ENCODE measurements at places on chromosomes 1 and 21.

DNA sequence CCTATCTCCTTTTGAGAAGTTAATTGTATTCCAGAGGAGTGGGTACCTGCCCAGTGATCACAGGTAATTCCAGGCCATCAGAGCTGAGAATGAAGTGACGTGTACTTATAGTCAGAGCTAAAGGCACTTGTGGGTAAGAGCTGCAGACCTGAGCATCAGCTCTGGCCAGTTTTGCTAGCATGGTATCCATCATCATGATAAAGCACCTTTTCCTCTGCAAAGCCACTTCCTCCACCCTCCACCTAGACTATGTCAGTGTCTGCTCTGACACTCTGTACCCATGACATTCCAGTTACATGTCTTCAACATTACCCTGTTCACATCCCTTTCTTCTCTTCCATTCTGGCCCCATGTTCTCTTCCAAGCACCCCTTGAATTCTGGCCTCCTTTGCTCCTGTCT is 157.3 kb downstream of the GRIK3 start:
- DNase-seq: no peak

DNA sequence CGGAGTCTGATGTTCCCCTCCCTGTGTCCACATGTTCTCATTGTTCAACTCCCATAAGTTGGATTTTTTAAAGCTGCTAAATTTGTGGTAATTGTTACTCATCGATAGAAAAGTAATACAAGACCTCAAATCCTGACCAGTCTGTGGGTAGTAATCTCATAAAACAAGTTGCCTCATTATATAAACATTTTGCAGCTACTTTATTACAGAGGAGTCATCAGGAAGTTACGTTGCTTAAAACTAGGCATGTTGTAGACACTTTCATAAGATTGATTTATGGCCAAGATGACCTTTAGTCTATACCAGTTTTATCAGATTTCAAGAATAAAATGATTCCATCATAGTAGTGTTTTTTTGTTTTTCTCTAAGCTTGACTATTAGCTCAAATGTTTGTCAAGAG is 208.8 kb downstream of the GIPC2 start:
- DNase-seq: no peak

- DNase-seq: no peak
Observed at GRCh38 chr1:205248793-205249601, 21.3 kb downstream of the TMCC2 start.

GRCh38 chr1:64511044-64511443 is 41.1 kb downstream of the CACHD1 start:
- no peak for DNase-seq

DNA sequence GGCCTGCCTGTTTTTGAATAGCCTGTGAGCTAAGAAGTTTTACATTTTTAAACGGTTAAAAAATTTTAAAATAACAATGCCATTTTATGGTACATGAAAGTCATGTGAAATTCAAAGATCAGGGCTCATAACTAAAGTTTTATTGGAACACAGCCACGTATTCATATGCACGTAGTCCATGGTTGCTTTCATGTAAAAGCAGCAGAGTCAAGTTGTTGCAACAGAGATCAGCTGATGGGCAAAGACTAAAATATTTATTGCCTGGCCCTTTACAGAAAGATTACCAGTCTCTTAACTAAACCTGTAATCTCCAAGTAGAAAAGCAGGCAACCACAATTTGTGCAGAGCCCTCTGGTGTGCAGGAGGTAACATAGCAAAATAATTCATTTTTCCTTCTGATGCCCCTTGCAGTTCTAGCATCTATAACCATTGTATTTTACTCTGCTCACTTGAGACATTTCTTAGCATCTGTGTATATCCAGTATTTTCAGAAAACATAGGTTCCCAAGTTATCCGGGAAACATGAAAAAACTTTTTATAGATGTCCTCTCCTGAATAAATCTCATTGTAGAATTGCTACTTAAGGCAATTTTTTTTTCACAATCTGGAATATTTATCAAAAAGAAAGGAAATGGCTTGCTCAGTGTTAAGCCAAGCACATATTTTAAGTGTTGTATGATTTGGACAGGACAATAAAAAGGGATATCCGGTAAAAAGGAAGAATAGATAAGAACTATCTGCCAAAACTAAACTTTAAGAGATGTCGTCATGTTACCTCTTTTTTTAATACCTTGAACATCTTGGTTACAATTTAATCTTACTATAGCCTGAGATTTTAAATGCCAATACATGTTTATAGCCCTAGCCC is 430.8 kb downstream of the PLPP3 start:
- DNase-seq: no peak

GRCh38 chr1:12468323-12468722 is 149.7 kb downstream of the DHRS3 start:
- DNase-seq: no peak

DNA sequence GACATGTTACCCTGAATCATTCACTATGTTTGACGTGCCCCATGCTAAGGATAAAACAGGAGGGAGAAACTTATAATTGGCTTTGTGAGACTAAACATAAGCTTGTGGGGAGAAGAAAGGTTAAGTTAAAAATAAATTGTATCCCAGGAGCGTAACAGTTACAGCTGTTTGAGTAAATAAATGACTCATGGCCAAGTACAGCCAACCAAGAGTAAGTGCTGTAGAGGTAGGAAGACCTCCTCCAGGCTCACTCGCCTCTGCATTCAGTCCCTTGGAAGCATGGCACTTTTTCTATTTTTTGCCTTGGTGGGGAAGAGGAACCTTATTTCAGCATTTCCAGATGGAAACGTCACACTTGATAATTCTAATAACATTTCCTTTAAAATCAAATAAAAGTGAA is 116.5 kb downstream of the ZP4 start:
- DNase-seq: no peak

- DNase-seq: no peak
Observed at GRCh38 chr1:74324684-74325448, 89.7 kb downstream of the TNNI3K start.

GRCh38 chr1:209850342-209850979 is 22.7 kb downstream of the UTP25 start:
- no peak for DNase-seq

DNA sequence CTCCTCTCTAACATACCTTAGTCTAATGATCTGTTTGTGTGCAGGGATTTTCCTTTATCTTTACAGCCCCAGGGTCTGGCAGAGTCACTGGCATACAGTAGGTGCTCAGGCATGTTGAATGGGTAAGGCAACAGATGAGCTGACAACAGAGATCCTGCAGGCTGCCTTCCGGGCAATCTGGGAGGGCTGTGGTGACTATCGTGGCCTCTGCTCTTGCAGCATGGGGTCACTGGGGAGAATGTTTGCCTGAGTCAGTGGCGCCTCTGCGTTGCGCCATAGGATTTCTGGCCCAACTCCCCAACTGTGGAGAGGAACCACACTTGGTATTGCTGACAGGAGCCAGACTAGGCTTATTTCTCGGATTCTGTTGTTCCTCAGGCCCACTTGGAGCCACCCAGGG is 93.8 kb downstream of the LAMC2 start:
- no peak for DNase-seq

DNA sequence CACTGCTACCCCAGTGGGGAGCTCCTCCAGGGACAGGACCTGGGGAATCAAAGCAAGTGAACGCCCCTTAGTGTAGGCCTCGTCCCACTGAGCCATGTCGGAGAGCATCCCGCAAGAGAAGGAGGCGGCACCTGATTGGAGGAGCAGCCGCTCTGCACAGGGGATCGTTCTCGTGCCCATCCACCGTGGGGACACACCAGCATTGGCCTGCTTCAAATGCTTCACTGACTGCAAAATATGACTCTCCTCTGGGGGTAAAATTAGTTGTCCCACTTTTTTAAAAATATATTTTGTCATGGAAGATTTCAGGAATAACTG is 111.0 kb downstream of the PDE9A start:
- no peak for DNase-seq

DNA sequence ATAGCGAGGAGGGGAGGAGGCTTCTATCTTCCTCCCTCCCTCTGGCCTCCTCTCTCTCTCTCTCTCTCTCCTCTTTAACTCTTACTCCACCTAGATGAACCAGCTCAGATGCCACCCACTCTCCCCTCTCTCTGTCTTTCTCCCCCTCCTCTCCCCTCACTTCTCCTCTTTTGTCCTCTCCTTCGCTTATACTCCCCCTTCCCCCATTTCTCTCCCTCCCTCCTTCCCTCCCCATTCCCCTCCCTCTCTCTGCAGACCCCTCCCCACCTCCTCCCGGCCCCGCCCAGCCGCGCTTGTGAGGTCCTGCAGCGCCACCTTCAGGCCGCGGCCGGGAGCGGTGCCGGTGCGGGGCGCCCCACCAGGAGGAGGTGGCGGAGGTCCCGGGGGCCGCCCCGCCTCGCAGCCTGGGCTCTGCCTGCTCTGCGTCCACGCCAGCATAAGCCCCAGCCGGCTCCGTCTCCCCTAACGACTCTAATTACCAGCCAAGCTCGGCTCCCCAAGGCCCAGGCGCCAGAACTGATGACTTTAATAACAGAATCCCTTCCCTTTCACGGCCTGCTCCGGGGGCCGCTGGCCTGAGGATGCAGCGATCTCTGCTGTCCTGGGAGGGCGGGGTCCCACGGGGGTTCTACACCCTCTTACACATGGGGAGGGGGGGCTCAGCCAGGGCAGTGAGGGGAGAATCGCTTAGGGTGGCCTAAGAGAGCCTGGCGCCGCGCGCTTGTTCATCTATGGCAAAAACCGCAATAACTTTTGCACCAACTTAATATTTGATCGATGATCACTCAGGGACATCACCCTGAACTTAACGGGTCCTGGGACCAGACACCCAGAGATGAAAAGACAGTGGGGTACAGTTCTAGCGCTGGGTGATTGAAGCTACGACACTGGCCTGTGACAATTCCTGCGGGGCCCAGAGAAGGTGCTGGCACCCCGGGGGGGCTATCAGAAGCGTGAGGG is 637.3 kb downstream of the MATN1 start:
- DNase-seq: no peak

DNA sequence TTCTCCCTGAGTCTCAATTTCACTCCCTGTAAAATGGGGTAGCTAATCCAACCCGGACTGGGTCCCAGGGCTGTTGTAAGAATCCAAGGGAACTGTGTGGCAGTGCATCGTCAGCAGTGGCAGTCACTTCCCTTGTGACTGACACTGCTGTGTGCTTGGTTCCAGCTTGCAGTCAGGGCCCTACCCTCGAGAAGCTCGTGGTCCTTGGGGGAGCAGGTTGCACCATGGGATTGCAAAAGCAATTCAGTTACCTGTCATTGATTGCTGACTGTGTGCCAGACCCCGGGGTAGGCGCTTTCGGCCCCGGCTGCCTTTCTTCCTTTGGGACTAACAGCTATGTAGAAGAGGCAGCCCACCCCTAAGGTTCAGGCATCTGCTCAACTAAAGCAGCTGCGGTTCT is 2.9 kb downstream of the PTPRF start:
- DNase-seq: no peak

DNA sequence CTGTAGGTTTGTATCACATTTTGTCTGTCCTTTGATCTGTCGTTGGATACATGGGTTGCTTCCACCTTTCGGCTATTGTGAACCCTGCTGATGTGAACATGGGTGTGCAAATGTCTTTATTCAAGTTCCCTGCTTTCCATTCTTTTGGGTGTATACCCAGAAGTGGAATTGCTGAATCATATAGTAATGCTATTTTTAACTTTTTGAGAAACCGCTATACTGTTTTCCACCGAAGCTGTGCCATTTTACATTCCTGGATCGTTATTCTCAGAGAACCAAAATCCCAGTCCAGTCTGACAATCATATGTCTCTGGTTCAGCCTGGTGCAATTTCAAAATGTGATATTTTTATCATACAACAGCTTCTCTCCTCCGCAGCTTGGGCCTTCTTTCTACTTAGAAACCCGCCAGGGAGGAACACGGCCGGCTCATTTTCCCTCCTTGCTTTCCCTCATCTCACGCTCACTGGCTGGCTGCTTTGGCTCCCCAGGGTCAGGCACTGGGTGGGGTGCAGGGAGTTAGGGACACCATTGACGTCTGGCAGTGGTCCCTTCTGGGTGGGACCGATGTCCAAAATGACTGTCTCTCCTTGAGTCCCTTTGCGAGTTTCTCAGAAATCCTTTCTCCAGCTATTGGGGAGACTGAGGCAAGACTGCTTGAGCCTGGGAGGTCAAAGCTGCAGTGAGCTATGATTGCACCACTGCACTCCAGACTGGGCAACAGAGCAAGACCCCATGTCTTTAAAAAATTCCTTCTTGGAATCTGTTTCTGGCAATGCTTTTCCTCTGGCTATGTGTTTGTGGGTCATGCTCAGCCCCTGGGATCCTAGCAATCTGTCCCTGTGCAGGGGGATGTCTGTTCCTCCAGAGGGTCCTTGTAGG is 73.5 kb upstream of the AKT3 start:
- no peak for DNase-seq

GRCh38 chr1:76260279-76260678 is 185.7 kb downstream of the ST6GALNAC3 start:
- no peak for DNase-seq

GRCh38 chr1:67552336-67552759 is 122.1 kb upstream of the SERBP1 start:
- no peak for DNase-seq

DNA sequence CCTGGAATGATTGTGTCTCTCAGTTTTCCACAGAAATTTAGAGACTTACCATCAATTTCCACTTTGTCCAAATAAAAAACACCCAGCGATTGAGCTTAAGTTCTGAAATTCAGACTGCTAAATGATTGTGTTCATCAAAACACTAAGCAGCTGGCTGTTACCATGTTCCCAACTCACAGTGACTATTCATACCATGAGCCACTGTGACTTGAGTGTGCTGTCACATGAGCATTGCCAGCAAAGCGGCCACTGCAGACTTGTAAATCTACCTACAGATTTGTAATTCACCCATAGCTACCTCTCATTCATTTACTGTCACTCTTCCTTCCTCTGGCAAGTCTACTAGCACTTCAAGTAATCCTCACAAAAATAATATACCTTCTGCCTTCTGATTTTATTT is 17.2 kb upstream of the PRKAB2 start:
- no peak for DNase-seq

GRCh38 chr1:30063621-30064280 is 659.6 kb downstream of the MATN1 start:
- DNase-seq: no peak

DNA sequence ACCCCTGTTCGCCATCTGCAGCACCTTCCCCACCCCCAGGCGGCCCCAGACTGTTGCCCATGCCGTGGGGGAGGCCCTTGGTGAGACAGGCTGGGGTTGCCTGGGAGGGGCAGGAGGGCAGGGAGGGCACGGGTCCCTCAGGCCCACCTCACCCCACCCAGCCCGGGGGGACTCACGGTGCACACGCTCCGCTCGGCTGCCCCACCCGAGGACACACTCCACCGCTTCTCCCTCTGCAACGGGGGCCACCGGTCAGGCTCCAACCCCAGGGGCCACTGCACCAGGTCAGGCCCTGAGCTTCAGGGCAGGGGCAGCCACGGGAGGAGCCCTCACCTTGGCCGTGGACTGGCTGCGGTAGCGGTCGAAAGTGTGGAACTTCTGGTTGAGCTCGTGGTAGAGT is 24.0 kb upstream of the COL16A1 start:
- DNase-seq: no peak

All from activated effector memory CD4-positive, alpha-beta T cell treated with Interleukin-2 at 50 U/mL for 16 hours (primary cell).